ENCODE measurements at places on chromosomes 3 and 15.

DNA sequence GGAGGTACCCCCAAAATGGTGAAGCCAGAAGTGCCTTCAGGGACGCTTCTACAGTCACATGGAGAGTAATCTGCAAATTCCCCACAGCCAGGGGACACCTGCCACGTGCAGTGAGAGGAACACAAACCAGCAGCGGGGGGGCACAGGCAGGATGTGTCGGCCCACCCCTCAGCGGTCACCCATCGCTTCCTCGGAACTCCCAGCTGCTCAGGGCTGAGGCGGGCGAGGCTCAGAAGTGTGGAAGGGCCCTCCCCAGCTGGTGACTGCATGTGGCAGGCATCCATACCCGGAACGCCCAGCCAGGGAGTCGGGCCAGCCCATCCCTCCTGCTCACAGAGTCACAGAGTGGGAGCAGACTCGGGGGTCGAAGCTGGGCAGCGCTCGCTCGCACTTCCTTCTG is 63.7 kb downstream of the SLC12A8 start:
- no peak for DNase-seq

DNA sequence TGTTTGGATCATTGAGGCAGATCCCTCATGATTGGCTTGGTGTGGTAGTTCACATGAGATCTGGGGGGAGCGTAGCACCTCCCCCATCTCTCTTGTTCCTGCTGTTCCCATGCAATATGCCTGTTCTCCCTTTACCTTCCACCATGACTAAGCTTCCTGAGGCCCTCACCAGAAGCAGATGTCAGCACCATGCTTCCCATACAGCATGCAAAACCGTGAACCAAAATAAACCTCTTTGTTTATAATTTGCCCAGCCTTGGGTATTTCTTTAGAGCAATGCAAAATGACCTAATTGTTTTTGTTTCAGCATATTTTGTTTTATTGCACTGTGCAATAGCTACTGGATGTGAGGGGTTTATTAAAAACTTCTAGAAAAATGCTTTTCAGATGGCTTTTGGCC is 56.6 kb upstream of the CHST2 start:
- no peak for DNase-seq

DNA sequence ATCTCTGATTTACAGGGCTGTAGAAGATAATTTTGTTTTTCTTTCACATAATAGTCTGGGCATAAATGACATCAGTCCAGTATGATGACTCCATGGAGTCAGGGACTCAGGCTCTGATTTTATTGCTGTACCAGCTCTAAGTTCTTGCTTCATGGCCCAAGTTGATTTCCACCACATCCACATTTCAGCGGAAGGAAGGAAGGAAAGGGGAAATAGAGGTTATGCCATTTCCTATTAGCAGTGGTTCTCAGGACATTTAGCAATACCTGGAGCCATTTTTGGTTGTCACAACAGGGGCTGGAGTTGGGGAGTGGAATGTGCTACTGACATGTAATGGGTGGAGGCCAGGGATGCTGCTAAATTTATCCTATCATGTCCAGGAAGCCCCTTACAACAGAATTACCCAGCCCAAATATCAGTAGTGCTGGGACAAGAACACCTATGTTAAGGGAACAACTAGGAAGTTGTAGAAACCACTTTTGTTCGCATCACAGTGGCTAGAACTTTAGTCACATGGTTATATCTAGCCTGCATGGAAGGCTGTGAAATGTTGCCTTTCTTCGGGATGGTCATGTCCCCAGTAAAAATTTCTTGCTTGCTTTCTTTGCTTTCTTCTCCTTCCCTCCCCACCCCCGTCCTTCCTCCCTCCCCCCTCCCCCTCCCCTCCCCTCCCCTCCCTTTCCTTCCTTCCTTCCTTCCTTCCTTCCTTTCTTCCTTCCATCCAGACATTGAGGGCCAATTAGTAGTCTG is 42.1 kb downstream of the OXSR1 start:
- DNase-seq = no peak

DNA sequence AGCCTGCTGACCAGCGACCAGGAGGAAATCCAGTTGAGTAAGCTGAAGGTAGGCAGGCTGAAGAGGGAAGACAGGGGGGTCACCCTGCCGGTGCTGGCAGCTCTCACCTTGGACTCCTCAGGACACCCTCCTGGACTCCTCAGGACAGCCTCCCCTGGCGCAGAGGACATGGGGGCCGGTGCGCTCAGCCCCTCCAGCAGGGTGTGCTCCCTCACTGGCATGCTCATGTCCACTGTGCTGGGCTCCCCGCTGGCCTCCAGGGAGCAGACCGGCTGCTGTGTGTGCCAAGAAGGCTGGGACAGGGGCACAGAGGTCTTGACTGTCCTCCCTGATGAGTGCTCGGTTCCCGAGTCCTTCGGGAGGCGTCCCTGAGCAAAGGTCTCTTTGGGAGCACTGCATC is 183.6 kb downstream of the ATP10A start:
- DNase-seq = no peak

GRCh38 chr3:124397088-124397487 is 333.2 kb upstream of the UMPS start:
- no peak for DNase-seq

DNA sequence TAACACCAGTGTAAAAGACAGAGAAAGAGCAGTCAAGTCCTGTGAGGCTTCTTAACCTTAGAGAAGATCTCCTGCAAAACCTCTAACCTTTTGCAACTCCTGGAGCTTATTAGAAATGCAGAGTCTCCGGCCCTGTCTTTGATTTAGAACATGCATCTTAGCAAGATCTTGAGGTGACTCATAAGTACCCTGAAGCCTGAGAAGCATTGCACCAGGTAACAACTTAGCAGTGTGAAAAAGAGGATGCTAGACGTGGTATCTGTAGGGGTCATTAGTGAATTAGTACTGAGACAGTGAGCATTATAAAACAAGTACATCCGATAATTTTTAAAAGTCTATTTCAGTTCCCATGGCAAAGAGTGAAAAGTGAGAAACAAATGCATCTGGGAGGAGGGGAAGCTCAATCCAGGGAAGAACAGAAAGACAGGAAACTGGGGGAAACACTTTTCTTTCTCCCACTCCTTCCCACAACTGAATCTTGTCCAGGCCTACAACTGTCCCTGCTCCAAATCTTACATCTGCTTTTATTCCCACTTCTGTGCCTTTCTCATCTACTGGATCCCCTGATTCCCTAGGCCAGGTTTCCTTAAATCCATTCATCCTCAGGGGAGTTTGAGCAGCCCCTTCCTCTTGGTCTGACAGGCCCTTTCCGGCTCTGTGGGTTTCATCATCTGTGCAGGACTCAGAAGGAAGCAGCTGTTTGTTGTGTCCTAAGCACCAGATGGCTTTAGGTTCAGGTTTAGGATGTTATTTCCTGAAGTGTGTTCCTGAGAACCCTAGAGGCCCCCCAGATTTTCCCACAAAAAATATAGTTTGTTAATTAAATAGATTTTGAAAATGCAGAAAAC is 128.1 kb upstream of the IL12A start:
- no peak for DNase-seq

DNA sequence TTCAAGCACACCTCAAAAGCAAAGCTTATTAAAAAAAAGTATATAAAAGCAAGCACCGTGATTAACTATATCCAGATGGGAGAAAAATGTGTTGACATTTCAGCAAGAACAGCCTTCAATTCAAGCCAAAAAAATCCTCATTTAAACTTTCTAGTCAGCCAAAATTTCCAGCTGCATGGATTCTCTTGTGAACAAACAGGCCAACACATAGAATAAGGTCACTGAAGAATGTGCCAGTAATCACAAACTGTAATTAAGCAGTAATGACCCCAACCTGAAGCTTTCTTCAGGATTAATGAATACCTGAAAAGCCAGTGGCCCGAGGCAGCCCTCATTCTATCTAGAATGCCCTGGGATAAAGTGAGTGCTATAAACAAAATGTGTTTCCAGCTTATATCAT is 130.7 kb upstream of the KCNMB2 start:
- no peak for DNase-seq

DNA sequence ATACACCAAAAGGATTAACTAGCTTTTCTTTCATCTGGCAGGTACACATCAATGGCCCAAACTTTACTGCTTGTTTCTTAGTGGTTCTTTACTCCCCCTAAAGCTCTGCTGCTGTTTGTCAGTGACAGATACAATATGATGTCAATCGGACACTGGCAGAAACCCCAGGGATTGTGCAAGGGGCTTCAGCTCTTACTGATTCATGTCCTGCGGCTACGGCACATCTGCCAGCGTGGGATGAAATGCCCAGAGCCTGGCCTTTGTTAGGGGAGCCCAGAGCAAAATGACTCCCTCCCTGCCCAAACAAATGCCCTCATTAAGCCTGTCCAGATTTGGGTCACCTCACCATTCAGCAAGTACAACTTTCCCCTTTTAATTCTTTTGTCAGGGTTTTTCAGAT is 28.3 kb downstream of the SRP14 start:
- no peak for DNase-seq

GRCh38 chr3:158731938-158732855 is at the start of gene RARRES1:
RARRES1 (minus strand) TSS chr3:158732457; CDS start chr3:158732415, 42 bp downstream.
- DNase-seq = no peak

DNA sequence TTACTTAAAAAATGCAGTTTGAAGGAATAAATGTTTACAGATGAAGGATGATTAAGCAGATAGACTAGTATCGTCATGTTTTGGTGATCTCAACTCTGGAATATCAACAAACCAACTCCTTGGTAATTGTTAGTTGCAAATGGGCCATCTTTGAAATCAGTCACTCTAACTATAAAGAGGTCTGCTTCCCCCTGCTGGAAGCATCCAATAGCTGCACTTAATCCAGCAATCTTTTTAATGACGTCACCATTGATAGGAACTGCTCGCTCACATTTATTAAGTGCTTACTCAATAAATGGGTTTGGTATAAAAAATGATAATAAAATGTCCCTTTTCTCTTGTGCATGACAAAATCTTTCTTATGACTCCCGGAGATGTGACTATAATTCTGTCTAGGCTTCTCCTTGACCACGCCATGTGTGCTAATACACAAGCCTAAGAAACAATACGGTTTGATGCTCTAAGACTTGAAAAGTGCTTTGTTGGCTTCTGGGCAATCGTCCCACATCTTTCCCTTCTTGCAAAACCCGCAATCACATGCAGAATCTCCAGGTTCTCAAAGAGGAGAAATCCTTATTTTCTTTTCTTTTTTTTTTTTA is 227.6 kb upstream of the POU1F1 start:
- DNase-seq = no peak

- no peak for DNase-seq
Observed at GRCh38 chr15:83854950-83855707, 201.2 kb downstream of the ADAMTSL3 start.

- no peak for DNase-seq
Observed at GRCh38 chr3:89101921-89102320, 5.5 kb upstream of the EPHA3 start.

GRCh38 chr15:43215961-43216360 is 4.9 kb downstream of the EPB42 start:
- DNase-seq = no peak

DNA sequence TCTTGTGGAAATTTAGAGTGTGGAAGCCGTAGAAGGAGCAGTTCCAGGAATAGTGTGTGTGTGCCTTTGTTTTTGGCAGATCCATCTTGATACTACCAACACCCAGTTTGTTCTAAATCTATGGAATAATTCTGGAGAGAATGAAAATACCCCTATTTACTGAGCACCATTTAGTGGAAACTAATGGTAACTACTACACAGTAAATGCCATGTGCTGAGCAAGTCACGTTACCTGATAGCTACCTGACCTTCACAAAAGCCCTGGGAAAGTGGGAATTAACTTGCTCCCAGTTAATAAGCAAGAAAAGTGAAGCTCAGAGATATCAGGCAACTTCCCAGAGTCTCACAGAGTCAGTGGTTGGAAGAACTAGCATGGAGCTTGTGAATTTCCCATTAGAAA is 137.7 kb downstream of the ARPP21 start:
- no peak for DNase-seq

- peak; percentile 74 for DNase-seq
Observed at GRCh38 chr3:70550723-70551319, 238.4 kb upstream of the MDFIC2 start.

DNA sequence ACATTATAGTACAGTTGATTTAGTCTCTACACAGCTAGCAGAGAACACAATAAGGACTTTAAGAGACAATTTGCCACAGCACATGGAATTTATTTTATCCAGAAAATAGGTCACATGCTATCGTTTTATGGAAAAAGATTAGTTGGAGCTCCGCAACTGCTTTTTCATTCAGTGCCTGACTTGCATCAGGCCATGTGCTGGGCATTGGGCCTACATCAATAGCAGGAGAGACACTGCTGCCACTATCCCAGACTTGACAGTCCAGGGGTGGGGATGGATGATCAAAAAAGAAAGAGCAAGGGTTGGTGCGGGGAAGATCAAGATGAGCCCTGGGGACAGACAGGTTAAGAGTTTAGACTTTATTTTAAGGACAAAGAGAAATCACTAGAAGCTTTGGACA is 75.2 kb upstream of the C3orf80 start:
- no peak for DNase-seq

GRCh38 chr3:120454076-120454689 is 3.4 kb upstream of the FSTL1 start:
- no peak for DNase-seq

DNA sequence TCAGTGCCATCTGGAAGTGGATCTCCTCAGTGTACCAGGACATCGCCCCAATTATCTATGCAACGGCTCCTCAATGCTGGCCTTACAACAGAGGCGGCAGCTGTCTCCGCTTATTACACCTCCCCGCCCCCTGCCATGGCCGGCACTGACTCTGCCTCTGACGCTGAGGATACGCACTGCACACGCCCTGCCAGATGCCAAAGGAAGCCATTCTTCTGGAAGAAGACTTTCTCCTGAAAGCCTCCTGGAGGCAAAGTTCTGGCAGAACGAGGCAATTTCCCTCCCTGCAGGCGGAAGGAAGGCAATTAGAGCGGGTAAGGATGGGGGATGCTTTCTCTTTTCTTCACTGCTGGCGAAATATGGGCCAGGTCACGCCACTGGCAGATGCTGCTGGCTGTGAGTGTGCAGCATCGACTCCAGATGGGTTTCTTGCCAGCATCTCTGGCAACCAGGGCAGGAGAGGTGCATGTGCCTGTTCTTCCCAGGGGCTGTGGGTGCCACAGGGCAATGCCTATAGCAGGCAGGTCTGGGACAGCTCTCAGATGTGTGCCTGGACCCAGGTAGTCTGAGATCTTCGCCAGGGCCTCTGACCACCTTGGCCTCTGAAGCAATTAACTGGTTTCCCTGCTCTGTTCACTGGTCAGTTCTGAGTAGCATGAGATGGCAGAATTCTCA is 62.2 kb upstream of the MRPS22 start:
- no peak for DNase-seq

- DNase-seq = no peak
Observed at GRCh38 chr15:79804838-79805237, 92.0 kb downstream of the MTHFS start.

- no peak for DNase-seq
Observed at GRCh38 chr15:70091726-70092463, 5.8 kb downstream of the TLE3 start.

GRCh38 chr3:43289401-43289800 is 3.1 kb downstream of the SNRK start:
- DNase-seq = no peak

- DNase-seq = no peak
Observed at GRCh38 chr3:120568598-120568997, 27.5 kb upstream of the NDUFB4 start.
